ENCODE measurements at places on chromosomes 3 and 15. TPM values are rescaled to one million over a fixed set of nuclear protein-coding genes. Genes with fewer than 3 reads are reported as not detected.

- no peak for DNase-seq
These were observed 3.2 kb upstream of the LSG1 start for GRCh38 chr3:194675081-194675640.

DNA sequence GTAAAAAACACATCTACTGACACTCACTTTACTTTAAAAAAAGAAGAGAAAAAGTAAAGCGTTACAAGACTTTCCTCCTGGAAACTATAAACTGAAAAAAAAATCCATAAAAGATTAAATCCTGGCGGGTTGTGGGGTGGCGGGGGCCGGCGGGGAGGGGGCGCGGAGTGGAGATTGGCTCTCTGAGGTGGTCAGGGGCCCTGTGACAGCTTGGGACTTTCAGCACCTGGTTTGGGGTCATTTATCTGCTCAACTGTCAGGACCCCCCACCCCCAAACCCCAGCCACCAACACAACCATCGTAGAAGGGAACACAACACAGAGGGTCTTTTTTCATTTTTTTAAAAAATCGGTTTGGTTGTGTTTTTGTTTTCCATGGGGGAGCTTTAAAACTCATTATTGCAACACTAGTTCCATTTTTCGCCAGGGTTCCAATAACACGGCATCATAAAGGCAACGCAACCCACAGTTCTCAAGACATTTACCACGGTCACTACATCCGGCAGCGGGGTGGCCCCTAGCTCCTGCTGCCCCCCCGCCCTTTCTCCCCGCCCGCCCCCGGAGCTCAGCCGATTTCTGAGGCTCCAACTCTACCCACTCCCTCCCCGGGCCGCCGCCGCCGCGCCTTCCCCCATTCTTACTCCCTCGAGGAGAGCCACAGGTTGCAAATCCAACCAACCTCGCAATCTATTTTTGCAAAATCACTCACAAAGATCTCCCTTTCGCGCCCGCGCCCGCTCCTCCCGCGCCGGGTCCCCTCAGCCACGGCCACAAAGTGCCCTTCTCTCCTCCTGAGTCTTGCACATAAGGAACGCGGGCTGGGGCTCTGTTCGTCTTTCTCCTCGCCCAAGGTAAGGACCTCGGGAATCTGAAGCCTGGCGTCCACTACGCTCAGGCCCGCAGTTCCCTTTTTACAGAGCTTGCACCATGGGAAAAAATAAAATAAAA, 1.8 kb downstream of the BCL6 start:
- DNase-seq = no peak

- no peak for DNase-seq
These were observed 279.0 kb downstream of the RBMS3 start for GRCh38 chr3:29559741-29560465.

GRCh38 chr3:87997298-87997697, 61.5 kb downstream of the CGGBP1 start:
- peak; percentile 26 for DNase-seq

DNA sequence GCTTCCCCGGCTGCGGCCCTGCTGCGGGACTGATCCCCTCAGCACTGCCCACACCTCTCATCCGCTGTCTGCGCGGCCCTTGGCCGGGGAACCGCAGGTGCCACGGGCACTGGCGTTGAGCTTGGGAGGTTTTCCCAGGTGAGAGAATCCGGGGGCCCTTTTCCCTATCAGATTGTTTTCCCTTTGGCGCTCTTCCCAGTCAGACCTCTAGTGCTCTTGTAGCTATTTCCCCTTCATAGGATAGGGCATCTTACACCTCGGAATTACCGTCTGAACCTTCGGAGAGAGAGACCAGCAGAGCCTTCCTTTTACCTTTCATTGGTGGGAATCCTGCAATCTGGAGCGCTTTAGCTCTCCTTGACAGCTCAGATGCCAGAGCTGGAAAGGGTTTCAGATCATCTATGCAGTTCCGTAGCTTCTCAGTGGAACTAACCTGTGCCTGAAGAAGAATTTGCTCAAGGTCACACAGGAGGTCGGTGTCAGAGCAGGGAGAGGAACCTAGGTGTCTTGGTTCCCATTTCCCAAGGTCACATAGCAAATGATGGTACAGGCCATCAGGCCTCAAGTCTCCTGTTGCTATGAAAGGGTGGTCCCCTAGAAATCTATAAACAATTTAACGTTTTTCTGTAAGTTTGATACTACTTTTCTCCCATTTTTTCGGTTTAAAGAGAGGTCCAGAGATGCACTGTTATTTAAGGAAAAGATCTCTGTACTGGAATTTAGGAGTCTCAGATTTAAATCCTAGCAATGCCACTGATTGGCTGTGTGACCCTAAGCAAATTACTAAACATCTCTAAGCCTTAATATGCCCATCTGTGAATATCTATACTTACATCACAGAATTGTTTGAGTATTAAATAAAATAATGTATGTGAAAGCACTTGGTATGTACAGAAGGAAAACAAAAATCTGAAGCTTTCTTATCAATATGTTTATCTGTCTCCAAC, 916 bp downstream of the IDH3A start:
- DNase-seq = no peak

DNA sequence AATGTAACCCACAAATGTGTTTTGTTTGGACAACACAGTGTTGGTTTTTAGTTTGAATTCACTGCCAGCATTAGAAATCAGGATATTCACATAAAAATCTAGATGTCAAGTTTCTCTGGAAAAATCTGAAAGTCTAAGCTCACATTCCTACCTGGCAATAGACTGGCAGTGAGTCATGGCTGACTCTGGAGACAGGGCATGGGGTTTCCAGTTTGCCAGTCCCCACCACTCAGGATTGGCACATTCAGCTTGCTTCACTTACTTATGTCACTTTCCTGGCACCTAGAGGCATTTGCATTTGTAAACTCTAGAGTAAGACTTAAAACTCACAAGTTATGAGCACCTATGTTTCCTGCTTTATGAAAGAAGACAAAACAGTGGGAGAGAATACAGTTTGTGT, 19.1 kb upstream of the SEC61A1 start:
- DNase-seq = no peak

The FHIT gene
- total RNA-seq = 1.1 TPM

The FILIP1L gene
- 35.6 TPM for total RNA-seq

The ARNT2 gene
- total RNA-seq = under 0.01 TPM

The SLC28A2 gene
- total RNA-seq = not detected

The TTLL13 gene
- total RNA-seq = 0.04 TPM
